CD4-positive, alpha-beta memory T cell (primary cell): ENCODE measurements at places on chromosomes 1 and 21. TPM values are rescaled to one million over a fixed set of nuclear protein-coding genes. Genes with fewer than 3 reads are reported as not detected.

The TENT5C gene
- 43.0 TPM for polyA plus RNA-seq

The SMIM1 gene
- polyA plus RNA-seq = 1.5 TPM

The UBE2U gene
- polyA plus RNA-seq = not detected

The OR2L3 gene
- polyA plus RNA-seq = not detected

The GSTM1 gene
- not detected for polyA plus RNA-seq

The PLOD1 gene
- polyA plus RNA-seq = 2.6 TPM

The IPP gene
- 16.4 TPM for polyA plus RNA-seq

The HPDL gene
- 0.78 TPM for polyA plus RNA-seq

DNA sequence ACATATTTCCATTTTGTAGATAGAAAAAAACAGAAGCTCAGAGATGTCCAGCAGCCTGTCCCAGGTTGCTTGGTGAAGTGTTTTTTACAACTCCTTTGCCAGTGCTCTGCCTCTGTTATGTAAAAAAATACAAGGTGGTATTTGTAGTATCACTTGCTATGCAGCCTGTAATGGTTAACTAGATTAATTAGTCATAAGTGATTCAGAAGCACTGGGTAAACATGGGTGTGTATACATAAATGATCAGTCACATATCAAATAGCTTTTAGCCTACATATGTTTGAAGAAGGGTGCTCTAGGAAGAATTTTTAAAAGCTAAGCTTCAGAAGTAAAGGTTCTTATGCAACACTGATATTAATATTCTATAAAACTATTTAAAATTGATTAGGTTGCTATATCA lies 70.0 kb upstream of the MAGI3 start:
- H3K36me3 ChIP-seq = no peaks in the 10 kb centered on the region
- DNase-seq = no peak
- H3K27me3 ChIP-seq = no peaks in the 10 kb centered on the region
- H3K4me1 ChIP-seq = no peaks in the 10 kb centered on the region

DNA sequence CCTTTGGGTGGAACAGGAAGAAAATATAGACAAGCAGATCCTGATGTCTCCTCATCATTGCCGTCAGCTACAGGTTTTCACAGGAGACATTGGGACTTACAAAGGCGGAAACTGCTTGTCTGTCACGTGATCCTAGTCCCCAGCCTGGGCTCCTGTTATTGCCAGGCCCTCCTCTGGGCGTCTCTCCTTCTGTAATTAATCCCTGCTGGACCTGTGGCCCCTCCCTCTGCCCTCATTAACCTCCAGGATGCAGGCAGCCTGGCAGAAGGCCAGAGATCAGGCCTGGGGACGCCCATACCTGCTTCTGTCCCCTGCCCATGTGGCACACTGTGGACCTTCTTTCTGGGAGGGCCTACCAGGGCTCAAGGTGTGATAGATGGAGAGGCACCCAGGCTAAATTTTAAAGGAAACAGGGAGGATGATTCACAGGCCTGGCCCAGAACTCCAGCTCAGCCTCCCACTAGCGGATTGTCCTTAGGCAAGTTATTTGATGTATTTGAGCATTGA lies 2.4 kb downstream of the S100A5 start:
- H3K4me3 ChIP-seq = no peak overlapping the region
- H3K4me1 ChIP-seq = peaks cover 79% of the 10 kb centered on the region
- H3K27me3 ChIP-seq = no peaks in the 10 kb centered on the region
- H3K36me3 ChIP-seq = peaks cover 14% of the 10 kb centered on the region
- no peak overlapping the region for H3K27ac ChIP-seq

GRCh38 chr1:53581476-53581875 lies 122.3 kb downstream of the DMRTB1 start:
- no peaks in the 10 kb centered on the region for H3K27me3 ChIP-seq
- H3K36me3 ChIP-seq = no peaks in the 10 kb centered on the region
- no peak for DNase-seq
- no peak overlapping the region for H3K27ac ChIP-seq

- H3K4me3 ChIP-seq = no peak overlapping the region
- H3K27ac ChIP-seq = no peak overlapping the region
- H3K36me3 ChIP-seq = no peaks in the 10 kb centered on the region
- no peaks in the 10 kb centered on the region for H3K4me1 ChIP-seq
- DNase-seq = no peak
- H3K27me3 ChIP-seq = no peaks in the 10 kb centered on the region
Observed at GRCh38 chr1:225765982-225766674, 11.5 kb upstream of the SRP9 start.

- H3K36me3 ChIP-seq = no peaks in the 10 kb centered on the region
- peak overlapping the region; percentile 71 for H3K27ac ChIP-seq
- H3K27me3 ChIP-seq = no peaks in the 10 kb centered on the region
Observed at GRCh38 chr1:3858231-3858981, 1.1 kb downstream of the DFFB start.

- H3K4me1 ChIP-seq = no peaks in the 10 kb centered on the region
- H3K4me3 ChIP-seq = no peak within 1 kb of the TSS
- H3K27ac ChIP-seq = no peak within 1 kb of the TSS
- no peaks in the 10 kb centered on the region for H3K36me3 ChIP-seq
- no peaks in the 10 kb centered on the region for H3K27me3 ChIP-seq
Observed at GRCh38 chr1:196887515-196888239, at the start of gene CFHR4. Gene CFHR4, plus strand, starts transcription at chr1:196888052. Its CDS starts 99 bp downstream, at chr1:196888151.

DNA sequence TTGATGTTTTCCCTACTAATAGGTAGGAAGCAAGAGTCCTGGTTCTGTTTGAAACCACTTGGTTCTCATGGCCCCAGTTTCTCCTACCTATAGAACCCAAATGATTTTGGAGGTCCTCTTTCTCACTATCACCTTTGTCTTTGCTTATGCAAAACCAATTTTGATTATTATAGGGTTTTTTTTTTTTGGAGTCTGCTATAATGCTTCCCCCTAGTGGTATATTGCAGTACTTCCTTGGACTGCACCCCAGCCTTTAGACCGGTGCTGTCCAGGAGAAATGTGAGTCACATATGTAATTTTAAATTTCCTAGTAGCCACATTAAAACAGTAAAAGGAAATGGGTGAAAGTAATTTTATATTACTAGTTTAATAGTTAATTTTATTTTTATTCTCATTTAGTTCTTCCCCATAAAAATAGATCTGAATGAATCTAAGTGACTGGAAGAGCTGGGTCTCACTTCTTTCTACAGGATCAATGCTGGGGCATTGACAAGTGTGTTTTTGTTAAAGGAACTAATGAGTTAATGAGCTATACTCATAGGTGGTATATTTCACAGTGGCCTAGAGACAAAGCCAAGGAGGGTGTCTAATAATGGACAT lies 10.6 kb downstream of the FCMR start:
- no peak overlapping the region for H3K4me3 ChIP-seq
- H3K27me3 ChIP-seq = no peaks in the 10 kb centered on the region
- peak; percentile 63 for DNase-seq
- peaks cover 97% of the 10 kb centered on the region for H3K4me1 ChIP-seq

DNA sequence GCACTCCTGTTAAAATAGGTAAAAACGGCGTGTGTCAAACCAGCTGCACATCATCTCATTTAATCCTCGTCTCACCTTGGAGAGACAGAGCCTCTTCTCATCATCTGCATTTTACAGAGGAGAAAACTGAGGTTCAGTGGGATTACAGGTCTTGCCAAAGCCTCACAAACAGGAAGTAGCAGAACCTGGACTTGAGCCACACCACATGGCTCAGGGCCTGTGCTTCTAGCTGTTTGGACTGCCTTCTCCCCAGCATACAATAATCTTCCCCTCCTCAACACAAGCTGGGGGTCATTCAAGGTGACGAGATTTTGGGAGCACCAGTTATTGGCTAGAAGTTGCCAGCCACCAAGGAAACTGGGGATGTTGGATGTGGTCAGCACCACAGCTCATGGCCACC lies 167.9 kb upstream of the ZC3H12A start:
- no peak overlapping the region for H3K4me3 ChIP-seq
- DNase-seq = no peak

DNA sequence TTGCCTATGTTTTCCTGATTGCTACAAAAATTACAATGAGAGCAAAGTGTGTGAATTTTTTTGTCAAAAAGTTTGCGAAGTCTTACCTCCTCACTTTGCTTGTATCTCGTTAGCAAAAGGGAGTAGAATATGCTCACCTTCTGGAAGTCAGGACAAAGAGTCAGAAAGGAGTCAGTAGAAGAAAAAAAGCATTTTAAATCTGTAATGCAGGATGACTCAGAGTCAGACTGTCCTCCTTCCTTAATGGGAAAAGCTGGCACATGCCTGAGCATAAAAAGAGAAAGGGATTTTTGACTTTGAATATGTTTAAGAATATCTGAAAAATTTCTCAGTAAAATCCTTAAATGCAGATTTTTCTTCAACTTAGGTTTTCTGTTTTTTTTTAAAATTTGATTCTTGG lies 14.2 kb upstream of the VN1R5 start:
- H3K27me3 ChIP-seq = no peaks in the 10 kb centered on the region
- no peak overlapping the region for H3K27ac ChIP-seq
- H3K36me3 ChIP-seq = no peaks in the 10 kb centered on the region
- no peak for DNase-seq
- H3K4me1 ChIP-seq = no peaks in the 10 kb centered on the region

DNA sequence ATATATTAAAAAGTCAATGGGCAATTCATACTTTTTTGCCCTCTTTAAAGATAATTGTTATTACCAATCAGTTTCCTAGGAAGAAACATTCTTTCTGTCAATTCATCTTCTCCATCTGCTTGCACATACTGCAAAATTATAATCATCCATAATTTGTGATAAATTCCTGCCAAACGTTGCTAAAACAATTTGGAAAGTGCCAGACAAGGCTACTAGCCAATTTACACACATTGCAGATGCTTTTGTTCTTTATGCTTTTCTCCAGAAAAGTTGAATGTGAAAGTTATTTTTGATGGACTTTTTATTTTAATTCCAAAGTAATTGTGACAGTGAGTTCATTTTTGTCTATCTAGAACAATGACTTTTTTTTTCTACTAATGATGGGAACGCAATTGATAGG lies 992.8 kb upstream of the ADGRL2 start:
- H3K27ac ChIP-seq = no peak overlapping the region
- no peaks in the 10 kb centered on the region for H3K4me1 ChIP-seq
- H3K27me3 ChIP-seq = no peaks in the 10 kb centered on the region
- no peak overlapping the region for H3K4me3 ChIP-seq

GRCh38 chr1:34885405-34886247 lies 26.1 kb upstream of the SMIM12 start:
- peaks cover 9% of the 10 kb centered on the region for H3K4me1 ChIP-seq
- H3K27me3 ChIP-seq = peaks cover 20% of the 10 kb centered on the region
- DNase-seq = peak; percentile 13

- no peaks in the 10 kb centered on the region for H3K36me3 ChIP-seq
- no peak overlapping the region for H3K27ac ChIP-seq
- H3K27me3 ChIP-seq = no peaks in the 10 kb centered on the region
- H3K4me3 ChIP-seq = no peak overlapping the region
Observed at GRCh38 chr1:207298636-207299398, 22.7 kb upstream of the CD55 start.

GRCh38 chr1:1360506-1361169 lies 2.3 kb upstream of the MXRA8 start:
- H3K36me3 ChIP-seq = no peaks in the 10 kb centered on the region
- H3K4me3 ChIP-seq = no peak overlapping the region
- DNase-seq = no peak
- no peak overlapping the region for H3K27ac ChIP-seq
- no peaks in the 10 kb centered on the region for H3K27me3 ChIP-seq

DNA sequence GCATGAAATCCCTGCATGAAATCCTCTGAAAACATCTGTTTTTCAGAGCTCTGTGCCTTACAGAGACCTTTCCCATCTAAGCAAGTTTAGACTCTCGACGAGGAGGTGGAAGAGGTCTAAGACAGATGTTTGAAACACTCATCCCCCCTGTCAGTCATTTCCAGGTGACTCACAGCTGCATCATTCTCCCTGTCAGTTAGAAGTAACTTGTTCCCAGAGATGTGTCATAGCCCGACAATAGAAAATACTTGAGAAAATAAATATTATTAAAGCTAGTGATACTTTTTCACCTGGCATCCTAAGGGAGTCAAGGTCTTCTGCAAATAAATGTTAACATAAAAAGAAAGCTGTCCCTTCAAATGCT lies 41.6 kb upstream of the SEC16B start:
- no peak overlapping the region for H3K27ac ChIP-seq
- no peaks in the 10 kb centered on the region for H3K27me3 ChIP-seq
- no peaks in the 10 kb centered on the region for H3K36me3 ChIP-seq

DNA sequence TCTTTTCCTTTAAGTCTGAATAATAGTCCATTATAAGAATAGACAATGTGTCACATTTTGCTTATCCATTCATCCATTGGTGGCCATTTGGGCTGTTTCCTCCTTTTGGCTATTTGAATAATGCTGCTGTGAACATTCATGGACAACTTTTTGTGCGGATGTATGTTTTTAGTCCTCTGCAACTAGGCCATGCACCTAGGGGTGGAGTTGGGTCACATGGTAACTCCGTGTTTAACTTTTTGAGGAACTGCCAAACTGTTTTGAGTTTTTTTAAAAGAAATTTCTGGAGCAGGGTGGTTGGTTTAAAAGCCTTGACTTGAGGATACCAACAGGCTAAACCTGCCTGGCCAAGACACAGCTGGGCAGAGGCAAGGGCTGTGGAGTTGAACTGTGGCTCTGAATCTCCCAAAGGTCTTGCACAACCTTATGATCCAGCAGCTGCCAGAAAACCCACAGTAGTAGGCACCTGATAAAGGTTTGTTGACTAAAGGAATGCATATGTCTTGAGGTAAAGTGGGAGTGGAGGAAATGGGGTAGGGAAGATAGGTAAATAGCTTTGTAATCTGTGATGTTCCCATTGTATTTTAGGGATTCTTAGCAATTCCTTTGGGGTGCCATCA lies 5.6 kb upstream of the RPTN start:
- DNase-seq = no peak
- no peak overlapping the region for H3K27ac ChIP-seq
- no peak overlapping the region for H3K4me3 ChIP-seq
- peaks cover 6% of the 10 kb centered on the region for H3K27me3 ChIP-seq

DNA sequence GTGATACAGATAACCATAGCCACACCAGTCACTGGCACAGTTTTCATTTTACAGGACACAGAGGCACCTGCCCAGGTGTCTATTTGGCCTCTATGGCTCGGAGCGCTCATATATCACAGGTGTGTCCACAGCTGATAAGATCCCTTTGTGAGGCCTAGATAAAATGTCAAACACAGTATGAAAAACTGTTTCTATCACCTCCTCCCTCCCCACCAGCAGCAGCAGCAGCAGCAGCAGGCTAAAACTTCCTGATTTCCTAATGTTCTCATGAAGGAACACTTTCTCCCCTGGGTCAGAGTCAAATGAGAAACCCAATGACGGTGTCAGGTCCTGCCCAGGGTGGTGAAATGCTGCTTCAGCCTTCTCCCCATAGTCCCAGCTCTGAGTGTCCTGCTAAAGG lies 24.4 kb downstream of the ELAPOR1 start:
- no peaks in the 10 kb centered on the region for H3K4me1 ChIP-seq
- H3K4me3 ChIP-seq = no peak overlapping the region
- H3K27ac ChIP-seq = no peak overlapping the region
- H3K36me3 ChIP-seq = no peaks in the 10 kb centered on the region
- H3K27me3 ChIP-seq = no peaks in the 10 kb centered on the region
- DNase-seq = no peak

GRCh38 chr1:173635116-173635515 lies at the start of gene TEX50:
Gene TEX50, plus strand, starts transcription at chr1:173635338. Its CDS starts 184 bp downstream, at chr1:173635522.
- no peak for DNase-seq
- no peaks in the 10 kb centered on the region for H3K27me3 ChIP-seq
- no peak within 1 kb of the TSS for H3K4me3 ChIP-seq
- no peaks in the 10 kb centered on the region for H3K36me3 ChIP-seq
- no peak within 1 kb of the TSS for H3K27ac ChIP-seq
- no peaks in the 10 kb centered on the region for H3K4me1 ChIP-seq

GRCh38 chr21:33441489-33442477 lies 38.0 kb downstream of the TMEM50B start:
- no peak for DNase-seq
- H3K36me3 ChIP-seq = peaks cover 16% of the 10 kb centered on the region
- no peaks in the 10 kb centered on the region for H3K27me3 ChIP-seq
- no peak overlapping the region for H3K4me3 ChIP-seq

- H3K4me1 ChIP-seq = no peaks in the 10 kb centered on the region
- DNase-seq = no peak
- no peak overlapping the region for H3K27ac ChIP-seq
- H3K36me3 ChIP-seq = no peaks in the 10 kb centered on the region
- H3K4me3 ChIP-seq = no peak overlapping the region
Observed at GRCh38 chr1:215523128-215523861, 43.8 kb upstream of the KCTD3 start.
